ENCODE measurements at places on chromosomes 1 and 21. TPM values are rescaled to one million over a fixed set of nuclear protein-coding genes. Genes with fewer than 3 reads are reported as not detected.

GRCh38 chr1:47913225-47913823 is 83.9 kb downstream of the TRABD2B start:
- no peak for DNase-seq

DNA sequence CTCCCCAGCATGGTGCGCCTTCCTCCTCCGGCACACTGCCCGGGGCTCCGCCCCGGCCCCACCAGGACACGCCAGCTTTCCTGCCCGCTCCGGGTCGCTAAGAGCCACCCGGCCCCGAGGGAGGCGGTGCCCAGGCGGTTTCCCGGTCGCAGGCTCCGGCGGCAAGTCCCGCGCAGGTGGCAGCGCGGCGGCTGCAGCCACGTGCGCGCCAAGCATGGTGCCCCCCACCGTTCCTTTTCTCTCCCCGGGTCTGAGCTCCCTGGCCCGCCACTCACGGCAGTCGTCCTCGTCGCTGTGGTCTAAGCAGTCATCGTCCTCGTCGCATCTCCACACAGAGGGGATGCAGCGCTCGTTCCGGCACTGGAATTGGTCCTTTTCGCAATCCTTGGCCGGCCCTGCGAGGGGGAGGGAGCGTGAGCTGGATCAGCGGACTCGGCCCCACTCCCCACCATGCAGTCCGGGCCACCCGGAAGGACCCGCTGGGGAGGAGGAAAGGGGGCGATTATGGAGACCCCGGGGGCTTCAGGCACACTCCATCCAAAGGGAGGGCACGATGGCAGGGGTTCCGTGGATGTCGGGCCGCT is 1.2 kb downstream of the LRP8 start:
- no peak for DNase-seq

DNA sequence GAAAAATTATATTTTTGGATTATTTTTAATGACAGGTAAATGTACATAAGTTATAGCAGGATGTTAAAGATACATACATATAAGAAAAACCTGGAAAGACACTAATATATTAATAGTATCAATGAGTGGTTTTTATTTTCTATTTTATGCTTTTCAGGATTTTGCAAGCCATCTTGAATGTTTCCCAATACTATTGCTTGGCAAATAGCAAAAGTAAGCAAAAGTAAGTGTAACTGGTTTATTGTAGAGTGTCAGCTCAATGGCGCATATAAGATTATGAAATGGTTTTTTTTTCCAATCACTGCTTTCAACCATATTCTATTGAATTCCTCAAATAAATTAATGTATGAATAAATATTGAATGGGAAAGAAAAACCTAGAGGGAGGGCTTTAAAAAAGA is 36.4 kb downstream of the ZNF684 start:
- DNase-seq = no peak

RRAGC gene
- total RNA-seq = 11.0 TPM

OR2T27 gene
- total RNA-seq = not detected

GOLT1A gene
- total RNA-seq = not detected

FLG2 gene
- not detected for total RNA-seq
